ENCODE measurements at places on chromosomes 3 and 15.

DNA sequence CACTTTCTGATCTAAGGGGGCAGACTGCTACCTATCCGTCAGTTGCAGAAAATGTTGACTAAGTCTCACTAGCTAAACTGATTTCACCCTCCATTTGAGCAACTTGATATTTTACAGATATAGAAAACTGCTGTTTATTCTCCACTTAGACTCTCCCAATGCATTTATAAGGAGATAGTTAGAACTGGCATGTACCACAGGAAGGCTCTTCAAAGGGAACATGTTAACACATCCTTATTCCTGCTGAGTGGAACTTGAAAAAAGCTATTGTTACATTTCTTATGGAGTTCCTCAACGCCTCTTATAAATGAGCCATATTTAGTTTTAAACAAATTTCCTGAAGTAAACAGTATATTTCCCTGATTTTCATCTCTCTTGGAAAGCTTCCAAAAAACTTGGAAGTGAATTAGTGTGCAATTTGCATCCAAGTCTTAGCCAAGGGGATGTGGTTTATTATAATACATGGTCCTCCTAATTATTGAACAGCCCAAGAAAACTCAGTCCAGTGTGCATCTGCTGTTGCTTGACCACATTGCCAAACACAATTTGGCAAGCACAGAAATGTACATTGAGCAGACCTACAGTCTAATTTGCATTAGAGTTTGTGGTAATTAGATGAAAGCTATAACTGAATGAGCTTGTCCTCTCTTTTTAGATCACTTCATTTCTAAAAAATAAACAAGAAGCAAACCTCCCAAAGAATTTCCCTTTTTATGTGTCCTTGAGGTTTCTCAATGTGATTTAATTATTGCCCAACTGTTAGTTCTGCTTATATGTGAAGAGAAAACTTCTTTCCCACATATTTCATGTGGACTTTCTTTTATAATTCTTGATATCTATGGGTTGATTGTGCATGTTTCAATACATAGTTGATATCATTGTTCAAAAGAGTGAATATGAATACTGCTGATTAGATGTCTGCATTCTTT, 72.6 kb upstream of the DPH6 start:
- H3K27me3 ChIP-seq, result no peaks in the 10 kb centered on the region
- H3K4me1 ChIP-seq, result peaks cover 12% of the 10 kb centered on the region
- H3K4me3 ChIP-seq, result no peak overlapping the region
- no peak overlapping the region for H3K27ac ChIP-seq
- DNase-seq, result no peak

DNA sequence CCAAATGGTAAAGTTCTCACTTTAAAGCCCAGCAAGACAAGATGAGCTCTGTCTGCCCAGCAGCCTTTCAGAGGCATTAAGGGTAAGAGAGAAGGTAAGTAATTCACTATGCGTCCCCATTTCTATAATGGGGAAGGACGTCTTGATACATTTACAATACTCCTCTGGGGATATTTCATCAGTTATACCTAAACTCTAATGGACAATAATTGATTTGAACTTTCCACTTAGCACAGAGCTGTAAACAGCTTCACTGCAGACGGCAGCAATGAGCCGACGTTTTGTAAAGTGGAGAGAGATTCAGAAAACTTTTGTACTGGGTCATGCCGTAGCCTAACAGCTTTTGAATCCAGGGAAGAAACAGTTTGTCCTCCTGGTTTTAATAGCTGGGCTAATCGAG, 127.4 kb downstream of the TIGIT start:
- H3K4me3 ChIP-seq, result no peak overlapping the region
- peaks cover 7% of the 10 kb centered on the region for H3K4me1 ChIP-seq
- no peak for DNase-seq
- H3K36me3 ChIP-seq, result no peaks in the 10 kb centered on the region
- no peaks in the 10 kb centered on the region for H3K27me3 ChIP-seq
- H3K27ac ChIP-seq, result no peak overlapping the region

DNA sequence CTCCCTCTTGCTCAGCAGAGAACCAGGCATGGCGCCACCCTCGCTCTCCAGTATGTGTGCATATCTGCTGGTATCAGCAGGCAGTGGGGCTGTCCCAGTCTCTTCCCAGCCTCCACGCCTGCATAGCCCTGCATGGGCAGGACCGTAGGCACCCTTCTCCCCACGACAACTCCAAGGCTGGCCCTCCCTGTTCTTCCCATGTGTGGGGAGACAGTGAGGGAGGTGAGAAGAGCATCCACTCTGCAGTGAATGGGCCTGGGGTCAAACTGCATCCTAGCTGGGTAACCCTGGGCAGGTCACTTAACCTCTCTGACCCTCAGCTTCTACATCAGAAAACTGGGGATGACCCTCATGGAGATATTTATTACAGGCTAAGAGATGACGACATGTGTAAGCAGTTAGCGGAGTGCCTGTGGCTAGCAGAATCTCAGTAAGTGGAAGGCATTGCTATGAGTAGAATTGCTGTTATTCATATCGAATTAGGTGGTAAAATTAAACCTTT, 13.3 kb upstream of the SSUH2 start:
- peak; percentile 49 for DNase-seq
- H3K4me3 ChIP-seq, result no peak overlapping the region
- H3K4me1 ChIP-seq, result peaks cover 17% of the 10 kb centered on the region
- H3K36me3 ChIP-seq, result no peaks in the 10 kb centered on the region
- H3K27me3 ChIP-seq, result no peaks in the 10 kb centered on the region

- H3K36me3 ChIP-seq, result no peaks in the 10 kb centered on the region
- H3K27ac ChIP-seq, result no peak overlapping the region
- H3K4me3 ChIP-seq, result no peak overlapping the region
- no peak for DNase-seq
- H3K27me3 ChIP-seq, result no peaks in the 10 kb centered on the region
Observed at GRCh38 chr15:71545923-71546322, 264.4 kb upstream of the NR2E3 start.

GRCh38 chr15:25849157-25849921, 13.8 kb downstream of the ATP10A start:
- H3K4me1 ChIP-seq, result peaks cover 19% of the 10 kb centered on the region
- no peak overlapping the region for H3K4me3 ChIP-seq
- H3K27me3 ChIP-seq, result no peaks in the 10 kb centered on the region
- no peak for DNase-seq

DNA sequence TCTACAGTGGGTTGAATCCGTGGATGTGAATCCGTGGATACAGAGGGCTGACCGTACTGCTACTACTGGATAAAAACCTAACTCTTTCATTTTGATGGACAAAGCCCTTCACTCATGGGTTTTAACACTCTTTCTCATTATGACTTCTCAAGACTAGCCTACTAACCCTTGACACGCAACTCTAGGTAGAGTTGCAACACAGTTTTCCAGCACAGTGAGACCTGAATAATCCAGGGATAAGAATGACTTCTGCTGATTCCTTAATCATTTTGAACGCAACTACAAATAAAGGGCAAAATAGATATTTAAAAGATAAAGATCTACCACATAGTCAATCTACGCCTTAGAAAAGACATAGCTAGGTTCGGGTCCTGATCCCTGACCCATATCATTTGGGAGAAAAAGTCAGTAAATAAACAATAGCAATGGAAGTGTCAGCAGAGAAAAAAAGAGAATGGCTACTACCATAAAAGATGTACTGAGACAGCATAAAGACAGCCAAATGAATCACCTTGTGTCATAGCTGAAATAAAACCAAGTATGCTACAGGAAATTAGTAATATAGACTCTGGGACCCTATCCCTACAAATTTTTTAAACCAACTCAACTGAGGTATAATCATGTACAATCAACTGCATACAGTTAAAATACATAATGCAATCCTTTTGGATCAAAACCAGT, 87.6 kb downstream of the DPH6 start:
- no peak for DNase-seq
- H3K27ac ChIP-seq, result no peak overlapping the region
- no peaks in the 10 kb centered on the region for H3K4me1 ChIP-seq
- no peaks in the 10 kb centered on the region for H3K36me3 ChIP-seq
- no peak overlapping the region for H3K4me3 ChIP-seq

DNA sequence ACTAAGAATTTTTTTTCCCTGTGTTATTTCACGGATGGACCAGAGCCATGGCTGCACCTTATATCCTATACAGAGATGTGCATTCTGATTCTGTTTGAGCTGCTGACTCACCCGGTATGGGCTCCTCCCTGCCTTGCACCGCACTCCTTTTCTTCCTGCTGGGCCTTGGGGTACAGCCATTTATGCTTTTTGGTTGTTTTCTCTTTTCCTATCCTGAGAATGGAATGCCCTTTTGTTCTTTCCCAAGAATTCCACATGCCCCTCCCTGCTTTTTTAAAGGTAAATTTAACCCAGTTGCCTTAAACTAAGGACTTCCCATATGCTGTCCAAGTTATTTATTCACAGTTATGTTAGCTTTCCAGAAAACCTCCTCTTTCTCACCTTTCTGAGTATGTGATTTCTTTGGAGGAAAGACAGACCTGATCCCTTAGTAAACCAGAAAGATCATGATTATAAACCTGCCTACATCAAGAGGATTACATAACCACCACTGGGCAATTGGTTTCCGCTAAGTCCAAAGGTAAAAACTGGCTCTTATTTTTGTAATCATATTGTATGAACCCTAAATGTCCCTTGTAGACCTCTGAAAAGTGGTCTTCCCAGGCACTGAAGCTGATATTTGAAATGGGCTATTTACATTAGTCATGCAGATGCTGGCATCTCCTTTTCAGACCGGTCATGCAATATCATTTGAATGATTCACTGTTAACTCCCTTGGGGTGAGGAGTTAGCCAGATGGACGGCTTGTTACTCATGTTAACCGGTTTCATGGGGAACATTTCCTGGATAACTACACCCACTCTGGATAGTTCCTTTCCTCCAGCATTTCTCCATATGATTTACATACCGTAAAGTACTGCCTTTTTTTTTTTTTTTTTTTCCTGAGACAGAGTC, 45.5 kb downstream of the TMOD3 start:
- DNase-seq, result no peak
- no peaks in the 10 kb centered on the region for H3K27me3 ChIP-seq
- H3K4me3 ChIP-seq, result no peak overlapping the region
- H3K4me1 ChIP-seq, result peaks cover 27% of the 10 kb centered on the region
- H3K36me3 ChIP-seq, result peaks cover 16% of the 10 kb centered on the region

Measured in upper lobe of left lung (tissue), 6 donors.